ENCODE measurements at places on chromosomes 6 and 20.
A peak's percentile ranks its signal among the peaks of the same experiment; 100 is the strongest.

- no peak for DNase-seq
Measured at GRCh38 chr6:122264557-122264956, 134.9 kb upstream of the HSF2 start.

- DNase-seq: no peak
Measured at GRCh38 chr6:141658696-141659095, 474.0 kb upstream of the GJE1 start.

- no peak for DNase-seq
Measured at GRCh38 chr6:31711233-31711632, 3.9 kb upstream of the LY6G6D start.

- no peak for DNase-seq
Measured at GRCh38 chr6:116387374-116387773, 16.6 kb downstream of the DSE start.

DNA sequence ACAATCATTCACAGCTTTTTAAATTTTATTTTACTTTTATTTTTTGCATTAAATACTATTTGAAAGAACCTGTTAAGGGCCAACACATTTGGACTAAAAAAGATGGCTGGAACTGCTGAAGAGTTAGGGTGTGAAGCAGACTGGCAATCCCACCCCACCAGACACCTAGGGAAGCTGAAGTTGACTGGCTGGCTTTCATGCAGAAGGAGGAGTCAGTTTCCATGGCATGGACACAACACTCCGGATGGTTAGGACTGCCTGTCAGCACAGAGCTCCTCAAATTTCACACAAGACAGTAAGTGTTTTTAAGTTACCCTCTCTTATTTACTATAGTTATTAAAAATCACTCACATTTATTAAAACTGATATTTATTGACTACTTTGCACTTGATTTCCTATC, at the start of gene ANKRD66:
ANKRD66 (plus strand) TSS at position 238 of the 400 bp plus-strand sequence. CDS start 5,016 bp downstream, outside the sequence.
- DNase-seq: no peak

DNA sequence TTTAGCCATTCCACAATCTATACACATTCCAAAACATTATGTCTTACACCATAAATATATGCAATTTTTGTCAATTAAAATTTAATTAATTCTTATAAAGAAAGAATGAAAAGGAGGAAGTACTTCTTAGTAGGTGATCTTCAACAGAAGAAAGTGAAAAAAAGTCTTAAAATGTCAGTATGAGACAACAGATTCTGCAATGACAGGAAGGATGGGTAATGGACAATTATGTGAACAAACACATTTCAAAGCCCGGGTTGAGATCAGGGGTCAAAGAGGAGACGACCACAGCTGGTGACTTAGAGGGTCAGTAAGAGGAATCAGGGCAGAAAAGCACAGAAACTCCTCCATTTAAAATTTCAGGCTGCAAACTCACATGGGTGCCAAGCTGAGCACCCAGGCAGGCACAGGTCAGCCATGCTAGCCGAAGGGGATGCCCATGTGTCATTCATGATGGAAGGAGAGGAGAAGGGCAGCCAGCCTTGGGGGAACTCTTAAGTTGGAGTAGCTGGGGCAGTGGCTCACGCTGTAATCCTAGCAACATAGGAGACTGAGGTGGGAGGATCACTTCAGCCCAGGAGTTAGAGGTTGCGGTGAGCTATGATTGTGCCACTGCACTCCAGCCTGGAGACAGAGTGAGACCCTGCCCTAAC, 11.0 kb downstream of the VSX1 start:
- no peak for DNase-seq

DNA sequence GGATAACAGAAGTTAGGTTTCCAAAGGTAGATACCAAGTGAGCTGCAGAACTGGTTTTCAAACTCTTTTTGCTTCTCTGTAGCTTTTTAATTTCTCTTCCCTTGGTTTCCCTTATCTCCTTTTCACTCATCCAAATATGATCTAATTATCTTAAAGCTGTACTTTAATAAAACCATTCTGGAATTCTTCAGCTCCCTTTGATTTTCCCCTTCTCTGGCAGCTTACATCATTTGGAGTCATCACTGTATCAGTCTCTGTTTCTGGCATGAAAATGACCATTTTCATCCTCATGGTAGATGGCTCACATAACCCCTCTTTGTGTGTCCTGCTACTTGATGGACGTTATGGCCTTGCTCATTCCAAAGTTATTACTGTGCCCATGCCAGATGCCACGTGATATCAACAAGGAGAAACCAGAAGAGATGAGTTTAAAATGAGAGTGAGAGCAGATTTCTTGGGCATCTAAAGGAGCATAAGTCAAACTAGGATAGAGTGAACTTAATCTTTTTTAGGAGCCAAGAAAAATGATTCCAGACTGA, 620.2 kb downstream of the QKI start:
- no peak for DNase-seq

DNA sequence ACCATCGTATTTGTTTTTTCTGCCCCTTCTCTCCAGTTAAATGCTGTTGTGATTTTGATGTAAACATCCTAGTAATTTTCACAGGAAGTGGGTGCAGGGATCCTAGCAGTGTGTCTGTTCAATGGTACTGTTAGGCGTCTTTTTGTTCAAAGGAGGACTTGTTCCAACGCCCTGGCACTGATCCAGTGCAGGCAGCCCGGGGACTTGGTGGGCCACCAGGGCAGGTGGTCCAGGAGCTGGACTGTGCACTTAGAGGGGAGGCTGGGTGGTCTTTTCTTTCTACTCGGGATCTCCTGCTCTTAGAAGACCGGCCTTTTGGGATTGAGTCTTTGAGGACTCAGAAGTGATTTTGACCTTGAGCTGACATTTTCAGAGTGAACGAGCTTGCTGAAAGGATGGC, 41.1 kb upstream of the NKX2-2 start:
- no peak for DNase-seq

DNA sequence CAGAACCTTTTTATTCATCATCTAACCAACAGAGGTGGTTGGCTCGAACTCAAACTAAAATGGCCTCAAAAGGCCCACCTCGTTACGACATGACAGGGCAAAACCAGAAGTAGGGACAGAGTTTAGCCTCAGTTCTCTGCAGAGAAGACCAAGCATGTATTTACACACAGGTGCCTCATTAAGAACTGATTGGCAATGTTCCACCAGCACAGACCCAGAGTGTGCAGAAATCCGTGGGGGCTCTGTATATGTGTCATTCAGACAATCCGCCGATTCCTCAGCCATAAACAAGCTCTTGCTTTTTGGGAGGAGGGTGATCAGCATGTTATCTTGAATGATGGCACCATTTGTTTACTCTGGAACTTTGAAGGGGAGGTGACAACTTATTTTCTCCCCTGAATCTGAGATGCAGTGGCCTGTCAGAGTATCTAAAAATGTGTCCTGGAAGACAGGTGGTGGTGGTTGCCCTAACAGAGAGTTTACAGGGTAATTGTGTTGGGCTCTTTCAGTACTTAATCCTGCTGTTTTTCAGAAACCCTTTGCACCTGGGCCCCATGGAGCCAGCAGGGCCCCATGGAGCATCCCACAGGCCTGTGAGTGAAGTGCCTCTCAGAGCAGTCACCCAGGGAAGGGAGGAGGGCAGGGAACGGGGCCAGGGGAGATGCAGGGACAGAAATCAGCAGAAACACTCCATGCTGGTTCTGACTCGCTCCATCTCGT, 29.1 kb upstream of the C20orf203 start:
- no peak for DNase-seq

DNA sequence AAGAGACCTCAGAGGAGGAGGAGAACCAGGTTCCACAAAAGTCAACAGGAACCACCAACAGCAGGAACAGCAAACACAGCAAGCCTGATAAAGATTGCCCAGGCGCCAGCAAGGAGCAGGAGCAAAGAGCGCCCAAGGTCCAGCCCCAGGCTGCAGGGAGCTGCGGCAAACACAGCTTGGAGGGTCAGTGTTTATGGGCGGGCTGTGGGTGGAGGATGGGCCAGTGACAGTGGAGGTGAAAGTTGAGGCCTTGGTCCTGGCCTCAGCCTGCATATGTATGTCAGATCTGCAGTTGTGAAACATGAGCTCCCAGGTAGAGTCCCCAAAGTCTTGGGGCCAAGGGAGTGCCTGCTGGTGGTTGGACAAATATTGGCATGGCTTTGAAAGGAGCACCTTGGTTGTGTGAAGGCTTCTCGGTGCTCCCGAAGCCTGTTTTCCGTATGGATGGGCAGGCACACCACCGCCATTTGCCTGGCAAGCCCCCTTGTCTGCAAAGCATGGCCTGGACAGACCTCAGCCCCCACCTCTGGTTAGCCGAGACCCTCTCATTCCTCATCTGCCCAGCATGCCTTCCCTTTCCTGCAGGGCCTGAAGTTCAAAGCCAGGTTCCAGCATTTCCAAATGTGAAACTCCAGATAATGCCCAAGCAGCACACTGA, 2.0 kb upstream of the CAPN11 start:
- no peak for DNase-seq

DNA sequence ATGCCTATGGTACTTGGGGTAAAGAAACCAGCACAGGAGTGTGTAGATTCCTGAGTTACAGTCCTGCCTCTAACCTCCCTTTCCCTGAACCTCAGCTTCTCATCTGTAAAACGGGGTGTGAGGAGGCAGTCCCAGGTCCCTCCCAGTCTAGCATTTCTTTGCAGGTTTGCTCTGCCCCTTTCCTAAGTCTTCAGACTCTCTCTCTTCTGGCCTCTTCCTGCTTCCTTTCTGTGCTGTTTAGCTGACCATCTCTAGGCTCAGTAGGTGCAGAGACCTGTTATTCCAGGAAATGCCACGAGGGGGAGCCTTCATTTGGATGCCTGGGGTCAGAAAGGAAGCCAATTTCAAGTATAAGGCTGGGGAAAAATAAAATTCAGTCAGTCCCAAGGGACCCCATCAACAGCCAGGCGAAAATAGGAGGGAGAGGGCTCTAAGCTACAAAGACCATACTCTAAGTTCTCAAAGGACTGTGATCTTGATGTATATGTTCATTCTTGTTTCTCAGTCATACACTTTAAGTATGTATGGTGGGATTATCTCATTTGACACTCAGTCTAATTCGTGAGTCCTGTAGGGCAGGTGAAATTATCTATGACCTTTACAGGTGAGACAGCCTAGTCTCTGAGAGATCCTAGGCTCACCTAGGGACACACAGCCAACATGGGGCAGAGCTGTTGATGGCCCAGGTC, 89.1 kb downstream of the NCR2 start:
- peak; percentile 28 for DNase-seq

DNA sequence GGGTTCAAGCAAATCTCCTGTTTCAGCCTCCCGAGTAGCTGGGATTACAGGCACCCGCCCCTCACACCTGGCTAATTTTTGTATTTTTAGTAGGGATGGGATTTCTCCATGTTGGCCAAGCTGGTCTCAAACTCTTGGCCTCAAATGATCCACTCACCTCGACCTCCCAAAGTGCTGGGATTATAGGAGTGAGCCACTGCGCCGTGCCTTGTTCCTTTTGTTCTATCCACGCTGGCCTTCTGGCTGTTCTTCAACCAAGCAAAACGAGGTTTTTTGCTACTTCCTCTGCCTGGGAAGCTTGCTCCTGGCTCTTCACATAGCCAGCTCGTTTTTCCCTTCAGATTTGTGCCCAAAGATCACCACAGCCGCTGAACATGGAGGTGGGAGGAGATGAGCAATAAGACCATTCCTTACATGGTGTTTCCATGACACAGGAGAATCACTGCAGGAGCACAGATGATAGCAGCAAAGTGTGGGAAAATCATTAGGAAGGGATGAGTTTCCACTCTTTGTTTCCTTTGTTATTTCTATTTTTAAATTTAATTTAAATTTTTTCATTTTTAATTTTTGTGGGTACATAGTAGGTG, 201.0 kb upstream of the ZNF217 start:
- DNase-seq: no peak

DNA sequence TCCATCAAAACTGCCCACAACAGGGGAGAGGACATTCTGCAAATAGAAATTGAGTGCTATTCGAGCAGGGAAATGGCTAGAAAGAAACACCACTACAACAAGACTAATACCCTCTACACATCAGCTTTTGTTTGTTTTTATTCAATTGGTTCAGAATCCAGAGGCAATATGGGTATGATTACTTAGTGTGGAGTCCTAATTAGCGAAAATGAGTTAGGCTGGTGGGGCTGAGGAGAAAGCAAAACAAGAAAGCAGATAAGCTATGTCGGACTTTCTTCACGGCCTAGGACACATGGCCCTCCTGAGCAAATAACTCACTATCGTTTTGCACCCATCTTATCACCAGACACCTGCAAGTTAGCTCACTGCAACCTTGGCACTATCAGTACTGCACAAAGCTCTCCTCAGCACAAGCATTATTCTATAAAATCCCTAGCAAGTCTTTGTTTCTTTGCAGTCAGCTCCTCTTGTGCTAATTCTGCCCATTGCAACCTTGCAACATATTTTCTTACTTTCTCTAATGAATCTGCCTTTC, 31.3 kb upstream of the SH3BGRL2 start:
- DNase-seq: no peak

- DNase-seq: no peak
Measured at GRCh38 chr20:40744818-40745175, 55.8 kb upstream of the MAFB start.

DNA sequence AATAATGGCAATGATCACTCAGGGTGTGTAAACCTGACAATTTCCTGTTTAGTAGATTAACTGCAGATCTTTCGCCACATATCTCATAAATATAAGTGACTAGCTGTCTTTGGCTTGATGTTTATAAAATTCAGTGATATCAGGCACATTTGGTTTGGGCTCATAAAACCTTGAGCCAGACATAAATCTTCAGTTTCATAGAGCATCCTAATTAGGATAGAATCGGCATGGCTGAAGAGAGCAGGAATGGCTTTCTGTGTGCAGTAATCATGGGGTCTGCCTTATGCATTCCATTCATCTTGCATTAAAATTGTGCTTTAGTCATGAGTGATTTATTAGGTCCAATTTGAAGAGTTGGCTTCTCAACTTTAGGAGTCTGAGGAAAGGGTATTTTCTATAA, 27.2 kb downstream of the AIG1 start:
- no peak for DNase-seq

GRCh38 chr20:60761056-60761455, 491.0 kb upstream of the CDH4 start:
- DNase-seq: no peak

GRCh38 chr6:83921315-83921714, 61.8 kb downstream of the CYB5R4 start:
- no peak for DNase-seq

DNA sequence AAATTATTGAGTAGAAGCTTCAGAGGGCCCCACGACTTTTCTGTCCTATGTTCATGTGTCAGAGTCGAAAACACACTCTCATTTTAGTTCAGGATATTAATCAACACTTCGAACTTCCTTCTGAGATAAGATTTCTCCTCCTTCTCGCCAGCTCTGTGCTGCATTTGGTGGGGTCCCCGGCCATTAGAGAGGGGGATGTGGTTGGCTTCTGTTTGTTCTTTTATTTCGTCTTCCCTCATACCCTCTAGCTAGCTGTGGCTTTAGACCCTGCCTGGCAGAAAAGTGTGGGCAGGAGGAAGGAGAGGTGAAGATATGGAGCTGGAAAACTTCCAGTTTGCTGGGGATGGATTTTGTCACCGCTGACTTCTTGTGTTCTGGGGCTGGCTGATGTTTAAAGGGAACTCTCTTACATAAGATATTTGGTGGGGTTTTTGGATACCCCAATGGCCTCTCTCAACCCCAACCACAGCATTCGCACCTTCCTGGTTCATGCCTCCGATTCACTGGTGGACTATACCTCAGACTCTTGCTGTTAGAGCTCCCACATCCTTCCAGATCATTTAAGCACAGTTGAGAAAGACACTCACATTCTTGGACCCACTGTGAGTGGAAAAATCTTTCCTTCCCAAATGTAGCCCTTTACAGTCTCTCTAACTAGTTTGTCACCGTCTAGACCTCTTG, 30.7 kb upstream of the TMX4 start:
- no peak for DNase-seq
